ENCODE measurements at places on chromosomes 2 and 18.

- DNase-seq = no peak
Observed at GRCh38 chr2:2123238-2123637, 207.8 kb downstream of the MYT1L start.

- no peak for DNase-seq
Observed at GRCh38 chr18:57426187-57426586, 9.0 kb upstream of the ONECUT2 start.

DNA sequence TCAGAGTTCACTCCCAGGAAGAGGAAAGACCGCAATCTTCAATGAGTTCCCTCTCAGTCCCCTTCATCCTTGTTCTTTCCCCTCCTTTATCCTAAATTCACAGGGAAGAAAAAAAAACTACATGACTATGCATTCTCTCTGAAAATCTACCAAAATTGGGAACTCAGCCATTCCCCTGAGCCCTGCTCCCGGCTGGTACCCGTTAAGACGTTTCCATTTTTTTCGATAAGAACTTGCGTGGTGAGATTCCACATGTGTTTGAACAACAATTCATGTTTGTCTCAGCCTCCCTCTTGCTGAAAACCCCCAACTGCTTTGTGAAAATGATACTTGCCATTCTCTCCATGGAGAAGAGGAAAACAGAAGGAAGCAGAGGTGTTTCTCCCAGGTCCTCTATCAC is 318.7 kb upstream of the ID2 start:
- DNase-seq = no peak

DNA sequence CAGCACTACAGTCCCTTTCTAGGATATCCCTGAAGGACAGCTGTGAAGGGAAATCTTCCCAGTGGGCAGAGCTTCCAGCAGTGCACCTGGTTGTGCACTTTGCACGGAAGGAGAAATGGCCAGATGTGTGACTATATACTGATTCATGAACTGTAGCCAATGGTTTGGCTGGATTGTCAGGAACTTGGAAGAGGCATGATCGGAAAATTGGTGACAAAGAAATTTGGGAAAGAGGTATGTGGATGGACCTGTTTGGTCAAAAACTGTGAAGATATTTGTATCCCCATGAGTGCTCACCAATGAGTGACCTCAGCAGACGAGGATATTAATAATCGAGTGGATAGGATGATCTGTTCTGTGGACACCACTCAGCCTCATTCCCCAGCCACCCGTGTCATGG is 582.2 kb downstream of the CPS1 start:
- no peak for DNase-seq

DNA sequence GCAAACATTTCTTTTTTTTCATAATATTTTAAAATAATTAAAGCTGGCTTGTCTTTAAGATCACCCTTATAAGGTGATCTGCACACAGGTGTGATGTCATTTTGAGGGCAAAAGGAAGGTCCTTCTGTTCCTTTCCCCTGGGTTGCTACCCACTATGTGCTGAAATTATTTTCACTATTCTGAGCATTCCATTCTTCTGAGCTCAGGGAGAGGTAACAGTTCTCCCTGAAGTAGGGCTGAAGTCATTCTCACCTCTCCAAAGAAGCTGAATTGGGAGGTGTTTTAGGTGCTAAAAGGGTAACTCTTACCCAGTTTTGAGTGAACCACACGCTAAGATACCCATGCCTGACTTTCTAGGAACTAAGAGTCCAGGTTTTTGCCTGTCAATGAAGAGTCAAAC is 247.6 kb downstream of the SLC4A3 start:
- no peak for DNase-seq

DNA sequence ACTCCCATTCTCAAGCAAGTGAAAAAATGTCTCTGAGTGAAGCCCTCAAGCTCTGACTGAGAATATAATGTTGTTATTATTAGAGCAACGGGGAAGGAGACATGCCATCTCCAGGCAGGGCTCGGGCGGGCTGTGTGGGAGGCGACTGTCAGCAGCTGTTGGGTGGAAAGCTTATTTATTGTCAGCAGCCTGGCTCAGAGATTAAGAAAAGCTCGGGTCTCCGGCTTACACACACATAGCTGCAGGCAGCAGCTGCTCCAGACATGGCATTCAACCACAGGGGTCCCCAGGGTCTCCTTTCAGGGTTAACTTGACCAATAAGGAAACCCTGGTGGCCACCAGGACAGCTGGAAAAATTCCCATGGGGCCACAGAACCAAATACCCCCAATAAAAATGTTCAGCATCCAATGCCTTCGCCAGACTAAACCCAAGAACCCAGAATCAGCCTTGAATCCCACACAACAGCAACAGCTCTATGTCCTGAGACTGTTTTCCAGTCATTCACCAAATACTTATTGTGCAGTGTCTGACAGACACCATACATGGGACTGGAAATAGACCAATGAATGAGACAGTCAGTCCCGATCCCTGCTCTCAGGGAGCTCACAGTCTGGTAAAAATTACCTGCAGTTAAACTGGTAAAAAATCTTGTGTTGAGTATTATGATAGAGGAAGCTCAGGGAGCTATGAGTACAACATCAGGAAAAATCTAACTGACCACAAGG is 70.5 kb upstream of the RTN4 start:
- DNase-seq = no peak

GRCh38 chr2:190587106-190587505 is 52.6 kb upstream of the NEMP2 start:
- DNase-seq = no peak
